Ovary (tissue), 10 donors: ENCODE measurements at places on chromosomes 1 and 21. TPM values are rescaled to one million over a fixed set of nuclear protein-coding genes. Genes with fewer than 3 reads are reported as not detected.

Gene ADAMTS4
- polyA plus RNA-seq: 0.90 TPM

Gene TCHHL1
- polyA plus RNA-seq: not detected

- no peak for DNase-seq
Observed at GRCh38 chr1:226991920-226992319, 51.8 kb downstream of the COQ8A start.

GRCh38 chr1:175225805-175226129 lies 33.2 kb upstream of the KIAA0040 start:
- no peak for DNase-seq
